ENCODE measurements at places on chromosomes 3 and 15.

DNA sequence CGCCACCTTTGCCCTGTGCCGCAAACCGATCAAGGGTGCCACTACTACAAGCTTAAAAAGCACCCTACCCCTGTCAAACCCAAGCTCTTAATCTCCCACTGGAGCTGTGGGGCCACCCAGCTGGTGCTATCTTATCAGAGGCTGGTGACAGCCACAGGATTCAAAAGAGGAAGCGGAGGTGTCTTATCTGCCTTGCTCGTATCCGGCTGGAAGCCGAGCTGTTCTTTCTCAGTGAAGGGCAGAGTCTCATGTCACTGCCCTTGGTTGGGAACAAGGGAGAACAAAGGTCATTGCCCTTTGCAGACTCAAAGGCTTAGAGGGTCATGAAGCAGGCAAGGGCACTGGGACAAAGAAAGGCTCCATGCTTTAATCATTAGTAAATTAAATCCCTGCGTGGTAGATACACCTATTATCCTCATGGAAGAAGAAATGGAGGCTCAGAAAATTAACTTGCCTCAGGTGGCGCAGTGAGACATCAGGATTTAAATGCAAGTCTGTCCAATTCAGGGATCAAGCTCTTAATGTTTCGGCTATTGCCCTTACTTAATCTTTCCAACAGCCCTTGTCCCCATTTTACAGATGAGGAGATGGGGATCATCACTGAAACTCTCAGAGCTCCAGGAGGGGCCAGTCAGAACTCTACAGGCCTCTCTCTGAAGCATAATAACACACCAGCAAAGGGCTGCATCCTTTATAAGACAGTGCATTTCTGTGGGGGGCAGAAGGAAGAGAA is 360.0 kb upstream of the PROK2 start:
- 0 out of 2 replicates have a peak, but pooled peaks cover 5% of the 10 kb centered on the region for H3K36me3 ChIP-seq
- no peak for DNase-seq
- no peak overlapping the region for H3K27ac ChIP-seq
- H3K4me1 ChIP-seq, result no peaks in the 10 kb centered on the region
- no peak overlapping the region for H3K4me3 ChIP-seq

DNA sequence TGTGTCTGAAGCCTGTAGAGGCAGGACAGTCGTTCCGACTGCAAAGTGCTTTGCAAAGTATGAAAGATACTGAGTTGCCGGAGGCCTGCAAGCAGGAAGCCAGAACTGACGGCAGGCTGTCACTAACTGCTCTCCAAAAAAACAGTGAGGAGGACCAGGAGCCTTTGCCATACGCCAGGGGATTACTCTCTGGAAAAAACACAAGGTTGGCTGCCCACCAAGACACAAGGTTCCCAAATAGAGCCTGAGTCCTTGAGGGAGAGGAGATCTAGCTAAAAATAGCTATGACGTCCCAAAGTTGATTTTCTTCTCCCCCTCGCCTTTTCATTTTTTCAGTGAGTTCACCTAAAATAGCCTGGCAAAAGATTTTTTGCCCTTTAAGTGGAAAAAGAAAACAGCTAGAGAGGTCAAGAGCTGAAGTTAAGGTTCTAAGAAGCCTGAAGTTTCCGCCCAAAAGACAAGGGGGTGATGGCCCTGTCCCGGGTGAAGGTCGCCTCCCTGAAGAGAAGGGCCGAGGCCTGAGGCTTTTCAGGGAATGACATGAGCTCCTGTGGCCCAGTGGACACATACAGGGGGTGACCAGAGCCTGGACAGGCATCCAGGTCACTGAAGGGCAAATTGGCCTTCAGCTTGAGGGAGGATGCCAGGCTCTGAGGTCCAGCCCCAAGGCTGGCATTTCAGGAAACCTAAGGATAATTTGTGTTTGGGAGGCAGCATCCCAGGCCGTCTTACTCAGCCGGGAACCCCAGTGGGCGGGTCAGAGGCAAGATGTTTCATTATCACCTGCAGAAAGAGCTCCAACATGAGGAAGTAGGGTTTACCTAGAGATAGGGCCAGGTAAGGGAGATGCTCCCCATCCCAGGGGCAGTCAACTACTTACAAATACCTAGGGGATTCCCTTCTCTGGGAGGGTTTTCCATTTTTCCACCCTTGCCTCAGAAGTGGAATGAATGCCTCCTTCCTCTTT is 44.9 kb upstream of the DGKG start:
- H3K36me3 ChIP-seq, result no peaks in the 10 kb centered on the region
- H3K27me3 ChIP-seq, result no peaks in the 10 kb centered on the region
- H3K4me1 ChIP-seq, result peaks cover 9% of the 10 kb centered on the region
- no peak overlapping the region for H3K27ac ChIP-seq
- H3K4me3 ChIP-seq, result no peak overlapping the region

DNA sequence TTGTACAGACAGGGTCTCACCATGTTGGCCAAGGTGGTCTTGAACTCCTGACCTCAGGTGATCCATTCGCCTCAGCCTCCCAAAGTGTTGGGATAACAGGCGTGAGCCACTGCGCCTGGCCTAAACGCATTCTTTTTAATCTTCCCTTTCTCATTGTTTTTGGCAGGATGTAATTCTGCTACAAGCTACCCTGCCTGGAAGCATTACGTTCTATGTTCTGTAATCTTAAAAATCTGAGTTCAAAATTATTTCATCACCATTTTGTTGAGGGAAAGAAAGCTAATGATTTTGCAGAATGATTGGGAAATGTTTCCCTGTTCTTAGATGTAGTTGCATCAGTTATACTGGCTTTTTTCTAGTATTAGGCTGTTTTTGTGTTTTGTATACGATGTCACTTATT is 71.5 kb downstream of the RGMA start:
- H3K36me3 ChIP-seq, result peaks cover 94% of the 10 kb centered on the region
- no peak overlapping the region for H3K27ac ChIP-seq
- no peaks in the 10 kb centered on the region for H3K27me3 ChIP-seq

DNA sequence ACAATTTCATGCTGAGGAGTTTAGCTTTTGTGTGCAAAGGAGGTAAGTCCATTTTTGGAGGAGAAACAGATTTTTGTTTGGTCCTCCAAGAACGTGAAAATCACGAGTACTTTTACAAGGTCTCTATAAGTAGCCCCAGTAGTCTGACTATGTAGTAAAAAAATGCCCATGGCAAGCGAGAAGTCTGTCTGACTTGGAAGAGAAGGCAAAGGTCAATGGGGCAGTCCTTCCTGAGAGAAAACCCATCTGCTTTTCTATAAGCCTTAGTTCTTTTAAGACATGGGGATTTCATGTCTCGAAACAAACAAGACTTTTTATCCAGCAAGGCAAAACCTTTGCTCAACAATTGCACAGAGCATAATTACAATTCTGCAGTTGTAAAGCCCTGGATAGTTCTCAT is 183.2 kb downstream of the GAP43 start:
- peaks cover 60% of the 10 kb centered on the region for H3K4me1 ChIP-seq
- peak overlapping the region; percentile 55 for H3K27ac ChIP-seq
- no peak for DNase-seq
- 0 out of 2 replicates have a peak, but pooled peaks cover 4% of the 10 kb centered on the region for H3K27me3 ChIP-seq
- H3K36me3 ChIP-seq, result peaks cover 3% of the 10 kb centered on the region
- H3K4me3 ChIP-seq, result no peak overlapping the region

DNA sequence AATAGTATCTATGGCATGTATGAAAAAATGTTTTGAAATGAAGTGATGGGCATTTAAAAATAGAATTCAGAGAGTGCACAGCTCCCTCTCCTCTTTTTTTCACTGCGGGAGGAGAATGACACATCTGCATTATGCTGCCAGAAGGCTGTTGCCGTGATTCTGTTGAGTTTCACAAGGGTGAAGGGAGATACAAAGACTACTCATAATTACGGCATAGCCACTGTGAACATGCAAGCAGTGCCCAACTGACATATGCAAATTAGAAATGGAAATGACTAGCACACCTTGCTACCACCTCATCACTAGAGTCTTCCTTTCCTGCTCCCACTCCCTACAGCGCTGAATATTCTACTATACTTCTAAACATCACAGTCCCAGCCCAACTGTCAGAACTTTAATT is 20.1 kb downstream of the IFT57 start:
- no peak overlapping the region for H3K27ac ChIP-seq
- no peak overlapping the region for H3K4me3 ChIP-seq
- no peak for DNase-seq
- no peaks in the 10 kb centered on the region for H3K36me3 ChIP-seq
- no peaks in the 10 kb centered on the region for H3K27me3 ChIP-seq

GRCh38 chr3:123481071-123481470 is 32.2 kb upstream of the ADCY5 start:
- no peaks in the 10 kb centered on the region for H3K4me1 ChIP-seq
- no peaks in the 10 kb centered on the region for H3K27me3 ChIP-seq
- no peaks in the 10 kb centered on the region for H3K36me3 ChIP-seq
- DNase-seq, result no peak
- no peak overlapping the region for H3K4me3 ChIP-seq

- peaks cover 20% of the 10 kb centered on the region for H3K4me1 ChIP-seq
- no peak for DNase-seq
- H3K27ac ChIP-seq, result no peak overlapping the region
- no peaks in the 10 kb centered on the region for H3K36me3 ChIP-seq
Measured at GRCh38 chr3:22996920-22997571, 206.1 kb upstream of the UBE2E2 start.

DNA sequence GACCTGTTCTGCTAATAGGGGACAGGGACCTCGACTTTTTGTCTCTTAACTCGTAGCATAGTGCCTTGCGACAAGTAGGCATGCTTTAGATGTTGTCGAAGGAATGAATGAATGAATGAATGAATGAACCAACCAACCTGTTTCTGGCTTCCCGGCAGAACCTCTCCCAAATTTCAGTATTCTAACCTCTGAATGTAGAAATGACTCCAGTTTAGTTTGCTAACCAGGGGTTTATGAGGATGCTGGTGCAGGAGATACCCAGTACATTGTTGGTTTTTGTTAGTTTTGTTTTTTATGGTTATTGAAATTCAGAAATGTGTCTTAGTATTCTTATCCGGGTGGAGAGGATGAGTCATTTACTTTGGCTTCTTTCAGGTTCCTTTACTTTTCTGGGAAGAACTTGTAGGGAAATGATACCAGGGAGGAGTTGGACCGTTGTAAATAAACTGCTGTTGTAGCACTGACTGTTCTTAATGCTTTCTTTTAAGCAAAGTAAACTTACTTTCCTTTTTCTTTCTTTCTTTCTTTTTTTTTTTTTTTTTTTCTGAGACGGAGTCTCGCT is 29.6 kb upstream of the EHHADH start:
- no peak for DNase-seq
- peaks cover 20% of the 10 kb centered on the region for H3K27me3 ChIP-seq
- H3K36me3 ChIP-seq, result no peaks in the 10 kb centered on the region
- peaks cover 4% of the 10 kb centered on the region for H3K4me1 ChIP-seq

GRCh38 chr3:171944118-171945016 is 95.0 kb upstream of the FNDC3B start:
- peaks cover 12% of the 10 kb centered on the region for H3K4me1 ChIP-seq
- no peak for DNase-seq
- no peak overlapping the region for H3K4me3 ChIP-seq

DNA sequence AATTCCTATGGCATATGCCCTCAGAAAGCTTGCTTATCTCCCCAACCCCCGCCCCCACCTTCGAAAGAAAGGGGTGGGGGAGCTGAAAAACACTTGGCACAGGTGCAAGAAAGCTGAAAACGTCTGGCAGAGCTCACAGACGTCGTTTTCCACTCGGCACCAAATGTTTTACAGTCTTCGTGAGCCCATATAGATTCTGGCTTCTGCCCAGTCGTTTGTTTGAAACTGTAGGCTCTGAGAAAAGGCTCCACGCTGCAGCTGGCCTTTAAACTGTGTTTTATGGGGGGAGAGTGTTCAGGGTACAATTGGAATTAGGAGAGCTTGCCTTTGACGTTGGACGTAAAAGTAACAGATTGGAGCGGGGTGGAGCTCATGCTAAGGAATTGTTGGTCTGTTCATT is 130.3 kb downstream of the MDFIC2 start:
- no peak overlapping the region for H3K27ac ChIP-seq
- no peak for DNase-seq
- H3K4me1 ChIP-seq, result peaks cover 35% of the 10 kb centered on the region
- H3K27me3 ChIP-seq, result peaks cover 22% of the 10 kb centered on the region
- no peaks in the 10 kb centered on the region for H3K36me3 ChIP-seq

- no peak overlapping the region for H3K4me3 ChIP-seq
- H3K27ac ChIP-seq, result no peak overlapping the region
- H3K27me3 ChIP-seq, result peaks cover 2% of the 10 kb centered on the region
- no peaks in the 10 kb centered on the region for H3K36me3 ChIP-seq
- H3K4me1 ChIP-seq, result peaks cover 6% of the 10 kb centered on the region
Measured at GRCh38 chr3:45895686-45896468, 9.5 kb downstream of the CCR9 start.

DNA sequence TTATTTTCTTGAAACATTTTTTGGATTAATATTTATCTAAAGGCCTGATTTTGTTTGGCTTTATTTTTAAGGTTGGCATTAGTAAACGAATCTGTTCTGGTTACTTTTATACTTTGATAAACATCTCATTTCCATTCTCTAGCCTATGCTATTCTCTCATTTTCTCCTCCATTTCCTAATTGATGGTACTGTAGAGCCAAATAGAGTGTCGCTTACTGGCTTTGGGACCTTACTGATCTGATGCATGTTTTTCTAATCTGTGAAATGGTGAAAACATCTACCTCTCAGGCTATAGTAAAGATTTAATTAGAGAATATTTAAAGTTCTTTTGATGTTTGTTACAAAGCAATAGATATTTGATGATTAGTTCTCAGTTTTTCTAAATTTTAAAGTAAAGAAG is 1.6 kb downstream of the LNP1 start:
- peak overlapping the region; percentile 94 for H3K4me3 ChIP-seq
- peak overlapping the region; percentile 43 for H3K27ac ChIP-seq

DNA sequence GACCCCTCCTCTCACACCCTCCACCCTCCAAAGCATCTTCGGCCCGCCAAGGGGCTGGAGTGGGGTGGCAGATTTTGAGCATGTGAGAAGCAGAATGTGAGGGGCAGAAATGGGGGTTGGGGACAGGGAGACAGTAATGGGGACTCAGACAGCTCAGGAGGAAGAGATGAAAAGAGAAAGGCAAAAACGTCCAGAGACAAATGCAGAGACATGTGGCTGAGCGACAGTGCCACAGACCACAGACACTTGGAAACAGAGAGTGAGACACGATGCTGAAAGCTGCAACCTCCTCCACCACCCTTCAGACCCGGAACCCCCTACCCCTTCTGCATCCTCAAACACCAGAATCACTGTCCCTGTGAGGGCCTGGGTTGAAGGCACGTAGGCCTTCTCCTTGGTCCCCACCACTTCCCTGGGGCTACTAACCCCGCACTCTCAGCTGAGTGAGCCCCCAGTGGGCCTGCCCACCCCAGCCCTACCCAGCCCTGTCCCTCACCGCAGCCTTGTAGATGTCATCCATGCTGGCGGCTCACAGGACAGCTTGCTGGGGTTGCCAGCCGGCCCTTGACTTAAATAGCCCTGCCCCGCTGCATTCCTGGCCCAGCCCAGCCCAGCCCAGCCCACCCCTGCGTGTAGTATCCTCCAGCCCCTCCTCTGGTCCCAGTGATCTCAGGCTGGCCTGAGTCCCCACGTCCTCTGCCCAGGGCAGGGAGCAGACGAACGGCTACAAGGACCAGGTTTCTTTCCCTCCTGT is at the start of gene TNNC1:
TNNC1 (minus strand) TSS at position 546 of the 754 bp plus-strand sequence; CDS start at position 520, 26 bp downstream.
- H3K27ac ChIP-seq, result peak within 1 kb of the TSS; percentile 90
- peaks cover 17% of the 10 kb centered on the region for H3K36me3 ChIP-seq
- H3K27me3 ChIP-seq, result no peaks in the 10 kb centered on the region

- H3K4me1 ChIP-seq, result peaks cover 6% of the 10 kb centered on the region
- H3K4me3 ChIP-seq, result no peak overlapping the region
- no peaks in the 10 kb centered on the region for H3K36me3 ChIP-seq
- no peak overlapping the region for H3K27ac ChIP-seq
- DNase-seq, result no peak
Measured at GRCh38 chr3:10419637-10420232, 85.7 kb downstream of the ATP2B2 start.
